ENCODE measurements at places on chromosomes 1 and 21. TPM values are rescaled to one million over a fixed set of nuclear protein-coding genes. Genes with fewer than 3 reads are reported as not detected.

- DNase-seq, result no peak
These were observed 3.8 kb upstream of the NFYC start for GRCh38 chr1:40687661-40688060.

- no peak for DNase-seq
These were observed 420.1 kb downstream of the DPYD start for GRCh38 chr1:97500760-97501159.

DNA sequence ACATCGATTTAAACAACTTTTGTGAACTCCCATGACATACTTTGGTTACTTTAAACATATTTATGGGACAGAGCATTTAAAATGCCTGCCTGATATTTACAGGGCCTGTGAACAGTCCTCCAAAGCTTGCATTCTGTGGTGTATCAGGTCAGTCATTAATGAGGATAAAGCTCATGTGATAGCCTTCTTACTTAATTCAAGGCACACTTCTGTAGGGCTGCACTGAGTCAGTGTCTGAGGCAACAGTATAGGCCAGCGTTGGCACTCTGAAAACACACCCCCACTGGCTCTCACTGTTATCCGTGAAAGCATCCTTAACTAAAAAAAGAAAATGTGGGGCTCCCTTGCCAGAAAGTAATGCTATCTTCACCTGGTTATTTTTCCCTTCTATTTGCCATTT, 200.0 kb downstream of the NFIA start:
- DNase-seq, result no peak

GRCh38 chr1:85462931-85463649, 1.9 kb downstream of the DDAH1 start:
- no peak for DNase-seq

DNA sequence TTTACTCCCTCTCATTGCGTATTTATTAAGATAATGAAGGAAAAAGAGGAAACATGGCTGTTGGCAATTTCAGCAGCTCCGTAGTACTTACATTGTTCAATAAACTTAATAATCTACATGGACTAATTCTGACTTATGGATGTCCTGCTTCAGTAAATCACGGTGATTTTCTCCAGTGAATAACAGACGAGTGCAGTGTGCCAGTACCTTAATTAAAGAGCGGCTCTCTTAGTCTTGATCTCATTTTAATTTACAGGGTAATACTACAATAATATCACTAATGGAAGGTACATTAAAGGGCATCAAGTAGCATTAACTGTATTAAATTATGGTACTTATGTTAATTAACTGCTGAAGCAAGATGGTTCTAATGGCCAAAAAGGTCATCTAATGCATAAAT, 187.2 kb downstream of the NTNG1 start:
- no peak for DNase-seq

- DNase-seq, result no peak
These were observed 18.6 kb downstream of the CD247 start for GRCh38 chr1:167499664-167500101.

DNA sequence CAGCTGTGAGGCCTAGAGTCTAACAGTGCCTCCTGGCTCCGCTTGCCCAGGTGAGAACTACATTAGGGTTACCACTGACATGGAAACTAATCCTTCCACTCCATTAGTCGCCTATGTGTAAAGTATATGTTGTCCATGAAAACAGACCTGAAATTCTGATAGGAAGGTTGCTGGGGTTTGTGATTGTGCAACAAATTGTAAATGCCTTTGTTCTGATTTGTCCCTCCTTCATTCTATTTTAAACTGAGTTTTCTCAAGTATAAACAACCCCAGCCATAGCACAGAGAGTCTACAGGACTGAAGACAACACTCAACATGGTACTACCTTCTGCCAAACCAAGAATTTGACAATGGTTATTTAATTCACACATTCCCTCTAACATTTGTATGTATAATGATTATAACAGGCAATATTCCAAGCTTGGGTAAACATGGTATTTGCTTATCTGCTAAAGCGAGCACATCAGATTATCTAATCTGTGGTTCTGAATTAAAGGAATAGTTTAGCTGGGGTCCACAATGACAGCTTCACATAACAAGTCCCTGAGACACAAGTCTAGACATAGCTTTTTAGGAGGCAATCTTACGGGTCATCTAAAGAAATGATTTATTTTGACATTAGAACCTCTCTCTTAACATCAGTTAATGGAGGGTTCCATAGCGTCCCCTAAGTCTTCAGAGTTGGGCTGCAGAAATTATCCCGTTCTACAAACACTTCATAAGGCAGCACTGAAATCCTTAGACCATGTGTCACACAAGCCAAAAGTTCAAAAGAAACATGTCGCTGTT, 633.0 kb downstream of the SMYD3 start:
- DNase-seq, result no peak

DNA sequence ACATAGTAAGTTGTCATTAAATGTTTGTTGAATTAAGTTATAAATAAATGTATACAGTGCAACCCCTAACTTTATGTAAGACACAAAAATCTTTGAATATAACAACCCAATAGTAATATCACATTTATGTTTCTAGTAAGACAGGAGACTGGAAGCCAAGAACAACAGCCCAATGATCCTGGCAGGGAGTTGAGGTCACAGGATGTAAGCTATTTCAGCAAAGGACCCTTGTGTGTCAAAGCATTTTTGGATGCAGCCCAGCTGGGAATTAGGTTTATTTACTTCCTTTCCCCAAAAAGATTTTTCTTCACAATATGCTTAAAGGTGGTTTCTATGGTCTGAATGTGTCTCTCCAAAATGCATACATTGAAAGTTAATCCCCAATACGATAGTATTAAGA, 34.0 kb upstream of the ABCA4 start:
- DNase-seq, result no peak

DNA sequence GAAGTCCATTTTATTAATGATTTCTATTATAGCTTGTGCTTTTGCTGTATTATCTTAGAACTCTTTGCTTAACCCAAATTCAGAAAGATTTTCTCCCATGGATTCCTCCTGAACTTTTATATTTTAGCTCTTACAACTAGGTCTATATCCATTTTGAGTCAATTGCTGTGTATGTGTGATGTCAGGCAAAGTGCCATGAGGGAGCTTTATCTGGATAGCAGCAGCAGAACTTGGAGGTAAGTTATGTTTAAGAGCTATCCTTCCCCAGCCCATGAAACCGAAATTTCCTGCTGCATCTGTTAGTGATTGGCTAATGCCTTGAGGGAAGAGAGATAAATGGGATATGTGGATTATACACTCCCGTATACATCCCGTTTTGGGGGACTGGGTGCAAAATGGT, 29.9 kb downstream of the ADAM30 start:
- no peak for DNase-seq

- no peak for DNase-seq
These were observed 84.6 kb downstream of the SELENOF start for GRCh38 chr1:86829321-86829720.

DNA sequence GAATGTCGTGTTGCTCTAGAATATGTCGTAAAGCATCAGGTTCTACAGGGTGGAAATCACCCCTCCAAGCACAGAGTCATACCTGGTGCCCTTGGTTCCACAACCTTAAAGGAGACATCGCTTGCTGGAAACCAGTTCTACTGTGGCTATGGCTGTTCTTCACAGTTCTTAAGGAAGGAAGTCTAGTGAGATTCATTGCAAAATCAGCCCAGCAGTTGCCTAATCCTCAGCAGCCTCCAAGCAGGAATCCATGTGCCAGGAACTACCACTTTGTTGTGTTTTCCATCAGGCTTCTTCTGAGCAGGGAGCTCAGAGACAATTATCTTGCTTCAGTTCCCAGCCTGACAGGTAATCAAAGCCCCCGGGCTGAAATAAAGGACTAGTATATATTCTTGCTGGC, 45.0 kb upstream of the SLC35F3 start:
- DNase-seq, result no peak

DNA sequence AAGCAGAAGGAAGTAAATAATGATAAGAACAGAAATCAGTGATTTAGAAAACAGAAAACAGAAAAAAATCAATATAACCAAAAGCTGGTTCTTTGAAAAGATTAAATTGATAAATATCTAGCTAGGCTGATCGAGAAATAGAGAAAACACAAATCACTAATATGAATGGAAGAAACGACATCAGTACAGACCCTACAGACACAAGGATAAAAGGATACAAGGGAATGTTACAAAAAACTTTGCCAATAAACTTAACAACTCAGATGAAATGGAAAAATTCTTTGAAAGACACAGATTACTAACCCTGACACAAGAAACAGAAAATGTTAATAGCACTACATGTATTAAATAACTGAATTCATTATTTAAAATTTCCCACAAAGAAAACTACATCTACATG, 6.3 kb upstream of the ARHGAP29 start:
- no peak for DNase-seq

GRCh38 chr1:23396380-23396779, 26.7 kb upstream of the ZNF436 start:
- DNase-seq, result no peak

CA6 gene
- total RNA-seq, result not detected

TNFSF4 gene
- total RNA-seq, result 0.74 TPM

ACBD6 gene
- 34.4 TPM for total RNA-seq

FBXO2 gene
- 27.3 TPM for total RNA-seq

AVPR1B gene
- total RNA-seq, result not detected
